ENCODE measurements at places on chromosomes 3 and 15.
A peak's percentile ranks its signal among the peaks of the same experiment; 100 is the strongest.

DNA sequence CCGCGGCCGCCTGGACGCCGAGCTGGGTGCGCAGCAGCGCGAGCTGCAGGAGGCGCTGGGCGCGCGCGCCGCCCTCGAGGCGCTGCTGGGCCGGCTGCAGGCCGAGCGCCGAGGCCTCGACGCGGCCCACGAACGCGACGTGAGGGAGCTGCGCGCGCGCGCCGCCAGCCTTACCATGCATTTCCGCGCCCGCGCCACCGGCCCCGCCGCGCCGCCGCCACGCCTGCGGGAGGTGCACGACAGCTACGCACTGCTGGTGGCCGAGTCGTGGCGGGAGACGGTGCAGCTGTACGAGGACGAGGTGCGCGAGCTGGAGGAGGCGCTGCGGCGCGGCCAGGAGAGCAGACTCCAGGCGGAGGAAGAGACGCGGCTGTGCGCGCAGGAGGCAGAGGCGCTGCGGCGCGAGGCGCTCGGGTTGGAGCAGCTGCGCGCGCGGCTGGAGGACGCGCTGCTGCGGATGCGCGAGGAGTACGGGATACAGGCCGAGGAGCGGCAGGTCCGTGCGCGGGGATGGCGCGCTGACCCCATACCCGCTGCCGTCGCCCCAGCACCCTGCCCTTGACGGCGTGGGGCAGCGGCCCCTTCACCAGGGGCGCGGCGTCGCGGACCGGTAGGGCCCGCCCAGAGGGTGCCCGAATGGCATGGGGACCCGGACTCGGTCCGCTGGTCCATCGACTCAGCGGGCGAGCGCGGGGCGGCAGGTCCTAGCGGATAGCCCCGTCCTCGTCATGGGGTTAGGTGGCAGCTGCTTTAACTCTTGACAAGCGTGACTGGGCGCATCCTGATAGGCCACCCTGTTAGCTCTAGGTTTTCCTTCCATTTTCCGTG is 848 bp downstream of the SYNM start:
- DNase-seq: no peak

GRCh38 chr3:143247073-143247472 is 127.5 kb downstream of the CHST2 start:
- no peak for DNase-seq

GRCh38 chr3:169694117-169694516 is 30.6 kb upstream of the MECOM start:
- DNase-seq: no peak

DNA sequence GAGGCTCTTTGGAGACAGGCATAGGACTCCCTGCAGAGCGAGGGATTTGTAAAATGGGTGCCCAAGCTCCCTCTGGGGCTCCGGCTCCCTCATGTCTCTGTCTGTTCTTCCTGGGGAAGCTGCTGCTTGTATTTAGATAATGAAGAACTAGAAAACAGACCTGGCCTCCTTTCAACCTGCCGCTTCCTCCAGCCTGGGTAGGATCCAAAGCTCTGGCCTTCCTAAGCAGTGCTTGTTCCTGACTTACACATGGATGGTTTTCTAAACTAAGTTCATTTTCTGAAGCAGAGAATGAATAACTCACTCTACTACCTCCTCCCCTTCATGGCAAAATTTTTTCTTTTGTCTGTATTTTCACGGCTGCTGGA is 36.9 kb upstream of the MYZAP start:
- DNase-seq: no peak

DNA sequence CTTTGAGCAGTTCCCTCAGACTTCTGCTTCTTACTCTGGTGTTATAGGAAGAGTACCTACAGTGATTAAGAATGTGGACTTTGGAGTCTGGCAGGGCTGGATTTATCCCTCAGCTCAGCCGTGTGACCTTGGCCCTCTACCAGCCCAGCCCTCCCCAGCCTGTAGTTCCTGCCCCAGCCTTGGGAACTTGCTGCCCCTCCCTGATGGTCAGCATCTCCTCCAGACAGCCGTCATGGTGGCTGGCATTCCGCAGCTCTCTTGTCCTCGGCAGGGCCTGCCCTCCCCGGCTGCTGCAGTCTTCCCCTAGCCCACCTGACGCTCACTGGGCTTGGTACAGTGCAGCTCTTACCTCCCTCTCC is 21.9 kb upstream of the CPNE9 start:
- DNase-seq: no peak

- no peak for DNase-seq
These were observed 181.4 kb upstream of the GRM7 start for GRCh38 chr3:6679510-6679909.

DNA sequence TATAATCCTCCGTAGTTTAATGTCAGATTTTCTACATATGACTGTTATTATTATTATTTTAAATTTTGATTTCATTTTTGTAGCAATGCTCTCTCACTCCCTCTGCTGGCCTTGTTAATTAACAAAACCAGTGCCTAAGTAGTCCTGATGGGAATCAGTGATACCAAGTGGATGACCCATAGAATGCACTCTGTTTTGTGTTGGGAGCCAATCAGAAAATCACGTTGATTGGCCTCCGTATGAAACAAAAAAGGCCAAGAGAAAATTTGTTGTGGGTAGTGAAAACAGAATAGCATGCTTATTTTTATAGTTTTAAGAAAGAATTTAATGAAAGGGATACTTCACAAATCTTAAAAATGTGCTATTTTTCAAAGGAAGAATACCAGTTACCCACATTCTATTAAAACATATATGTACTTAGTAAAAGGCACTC is 34.4 kb upstream of the MEIS2 start:
- DNase-seq: no peak

DNA sequence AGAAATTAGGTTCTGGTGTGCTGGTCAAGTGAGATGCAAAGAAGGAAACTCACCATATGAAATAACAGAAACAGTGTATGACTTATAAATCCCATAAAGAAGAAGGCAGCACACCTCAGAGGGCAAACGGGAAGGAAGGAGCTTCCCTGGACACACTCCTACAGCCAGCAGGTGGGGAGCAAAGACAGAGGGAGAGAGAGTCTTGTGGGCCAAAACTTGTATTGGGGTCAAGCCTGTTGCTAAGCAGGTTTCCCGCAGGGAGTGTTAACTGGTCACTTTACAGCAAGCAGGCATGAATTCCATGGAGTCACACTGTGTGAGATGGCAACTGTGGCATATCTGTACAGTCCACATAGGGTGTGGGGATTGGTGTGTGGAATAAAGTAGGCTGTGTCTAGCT is 222.9 kb upstream of the NDN start:
- DNase-seq: no peak

DNA sequence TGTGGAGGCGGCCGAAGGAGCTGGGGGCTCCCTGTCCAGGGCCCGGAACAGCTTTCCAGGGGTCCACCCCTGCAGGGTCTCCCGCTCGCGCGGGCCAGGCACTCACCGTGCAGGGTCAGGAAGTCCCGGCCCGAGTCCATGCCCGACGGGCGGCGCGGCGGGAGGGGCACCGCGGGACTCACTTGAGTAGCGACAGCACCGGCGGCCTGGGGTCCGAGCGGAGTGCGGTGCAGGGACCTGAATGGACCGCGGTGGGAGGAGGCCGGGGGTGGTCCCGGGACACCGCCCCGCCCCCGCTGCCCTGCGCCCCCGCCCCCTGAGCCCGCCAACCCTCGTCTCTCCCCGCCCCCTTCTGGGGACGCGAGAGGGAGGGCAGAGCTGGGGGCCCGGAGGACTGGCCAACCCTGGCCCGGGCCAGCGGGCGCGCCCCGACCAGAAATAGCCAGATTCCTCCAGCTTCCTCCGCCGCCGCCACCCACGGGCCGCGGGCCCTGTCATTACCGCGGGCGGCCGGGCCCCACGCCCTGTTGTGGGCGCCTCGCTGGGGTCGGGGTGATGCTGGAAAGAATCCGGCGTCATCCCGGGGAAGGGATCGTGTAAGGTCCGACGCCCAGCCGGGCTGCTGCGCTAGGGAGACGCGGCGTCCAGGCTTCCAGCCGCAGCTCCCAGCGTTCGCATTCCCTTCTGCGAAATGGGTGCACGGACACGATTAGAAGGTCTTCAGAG is at the start of gene PLCD1:
TSS of gene PLCD1 (minus strand) at position 243 of the 726 bp plus-strand sequence. CDS start at position 140, 103 bp downstream.
- DNase-seq: peak; percentile 38

- no peak for DNase-seq
These were observed 42.4 kb upstream of the VPS8 start for GRCh38 chr3:184769382-184770170.

GRCh38 chr3:82474711-82475110 is 713.3 kb upstream of the GBE1 start:
- no peak for DNase-seq

- DNase-seq: no peak
These were observed 53.8 kb upstream of the DCP1A start for GRCh38 chr3:53401154-53401553.

DNA sequence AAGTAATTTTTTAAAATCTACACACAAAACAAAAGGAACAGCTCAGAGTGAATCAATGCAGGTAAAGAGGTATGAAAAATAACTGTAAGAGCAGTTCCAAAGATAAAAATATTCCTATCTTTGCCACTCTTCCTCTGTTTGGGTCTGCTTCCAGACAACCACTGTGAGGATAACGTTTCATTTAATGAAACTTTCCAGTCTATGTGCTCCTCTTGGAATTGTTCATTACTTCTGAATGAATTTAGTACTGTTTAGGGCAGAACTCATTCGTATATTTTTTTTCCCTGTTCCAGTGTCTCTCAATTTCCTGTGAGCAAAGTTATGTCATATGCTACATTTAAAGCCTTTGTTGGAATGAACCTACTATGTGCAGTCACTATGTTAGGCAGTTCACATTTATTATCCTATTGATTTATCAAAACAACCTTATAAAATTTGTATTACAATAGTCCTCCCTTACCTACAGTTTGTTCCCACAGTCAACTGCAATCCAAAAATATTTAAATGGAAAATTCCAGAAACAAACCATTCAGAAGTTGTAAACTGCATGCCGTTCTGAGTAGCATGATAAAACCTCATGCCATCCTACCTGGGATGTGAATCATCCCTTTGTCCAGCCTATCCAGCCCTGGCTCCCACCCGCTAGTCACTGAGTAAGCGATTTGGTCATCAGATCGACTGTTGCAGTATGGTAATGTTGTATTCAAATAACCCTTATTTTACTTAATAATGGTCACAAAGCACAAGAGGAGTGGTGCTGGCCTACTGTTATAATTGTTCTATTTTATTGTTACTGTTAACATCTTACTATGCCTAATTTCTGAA is 98.1 kb downstream of the TMCC1 start:
- no peak for DNase-seq

- no peak for DNase-seq
These were observed 212.4 kb upstream of the ADAMTS9 start for GRCh38 chr3:64900156-64900555.

DNA sequence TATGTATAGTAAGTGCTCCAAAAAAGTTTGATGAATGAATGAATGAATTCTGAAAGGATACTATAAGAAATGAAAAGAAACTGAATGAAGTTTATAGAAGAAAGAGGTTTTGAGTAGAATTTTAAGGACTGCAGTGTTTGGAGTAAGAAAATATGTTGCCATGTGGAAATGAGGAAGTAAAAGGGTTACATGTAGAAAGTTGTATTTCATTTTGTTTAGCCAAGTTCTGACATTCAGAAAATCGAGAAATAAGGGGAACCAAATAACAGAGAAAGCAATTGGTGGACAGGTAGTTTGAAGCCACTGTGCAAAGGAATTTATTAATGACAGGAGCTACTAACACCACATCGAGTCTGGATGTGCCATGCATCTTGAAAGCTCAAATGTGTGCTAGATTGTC is 200.7 kb downstream of the SATB1 start:
- no peak for DNase-seq

- DNase-seq: no peak
These were observed 18.9 kb upstream of the TIGIT start for GRCh38 chr3:114274929-114275328.

DNA sequence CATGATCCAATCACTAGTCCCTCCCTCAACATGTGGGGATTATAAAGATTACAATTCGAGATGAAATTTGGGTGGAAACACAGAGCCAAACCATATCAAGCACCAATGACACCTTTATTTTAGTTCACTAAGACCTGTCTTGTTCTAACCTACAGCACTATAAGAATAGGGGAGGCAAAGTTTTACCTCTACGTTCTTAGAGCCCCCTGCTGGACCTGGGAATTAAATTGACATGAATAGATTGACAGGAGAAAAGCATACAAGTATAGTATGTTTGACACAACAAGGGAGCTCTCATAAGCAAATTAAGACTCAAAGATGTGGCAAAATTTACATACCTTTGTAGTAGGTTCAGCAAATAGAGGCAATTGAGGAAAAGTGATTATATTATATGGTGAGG is 974.4 kb upstream of the ALCAM start:
- no peak for DNase-seq

DNA sequence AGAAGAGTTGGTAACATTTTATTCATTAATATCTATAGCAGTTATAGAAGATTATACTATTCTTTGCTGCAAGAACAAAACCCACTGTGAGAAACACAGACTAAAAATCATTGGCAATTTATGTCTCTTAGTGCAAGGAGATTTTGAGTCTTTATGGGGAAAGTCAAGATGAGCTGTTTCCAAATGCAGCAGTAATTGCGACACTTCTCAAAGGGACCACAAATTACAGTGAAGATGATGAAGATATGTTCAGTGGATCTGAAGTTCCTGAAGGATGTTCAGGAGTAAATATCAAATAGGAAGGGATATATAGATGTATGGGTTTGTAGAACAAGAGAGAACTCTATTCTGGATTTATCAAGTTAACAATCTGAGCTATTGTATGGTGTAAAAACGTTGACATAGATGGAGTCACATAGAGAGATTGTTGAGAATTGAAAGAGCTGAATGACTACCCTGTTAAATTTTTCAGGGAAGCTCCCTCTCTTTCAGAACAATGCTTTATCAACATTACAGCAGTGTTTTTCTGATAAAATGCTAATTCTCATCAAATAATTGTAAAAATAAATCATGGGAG is 71.8 kb downstream of the DTWD1 start:
- DNase-seq: no peak

DNA sequence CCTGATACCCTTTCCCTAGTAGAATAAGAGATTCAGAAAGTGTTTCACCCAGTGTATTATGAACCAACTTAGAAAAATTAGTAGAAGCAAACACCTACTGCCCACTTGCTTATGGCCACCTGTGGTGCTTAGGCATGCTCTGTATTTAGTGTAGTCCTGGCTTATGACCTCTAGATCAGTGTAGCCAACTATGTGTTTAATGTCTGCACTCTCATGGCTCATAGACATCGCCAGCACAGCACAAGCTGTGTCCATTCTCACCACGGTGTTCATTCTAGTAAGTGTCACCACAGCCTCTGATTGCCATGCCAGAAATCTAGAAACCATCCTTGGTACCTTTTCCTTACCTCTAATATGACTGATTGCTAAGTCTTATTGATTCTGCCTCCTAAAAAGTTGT is 14.3 kb downstream of the ASB7 start:
- no peak for DNase-seq

GRCh38 chr15:31272558-31273257 is 53.9 kb upstream of the KLF13 start:
- no peak for DNase-seq

GRCh38 chr3:45684327-45684892 is 4.8 kb upstream of the SACM1L start:
- DNase-seq: no peak

DNA sequence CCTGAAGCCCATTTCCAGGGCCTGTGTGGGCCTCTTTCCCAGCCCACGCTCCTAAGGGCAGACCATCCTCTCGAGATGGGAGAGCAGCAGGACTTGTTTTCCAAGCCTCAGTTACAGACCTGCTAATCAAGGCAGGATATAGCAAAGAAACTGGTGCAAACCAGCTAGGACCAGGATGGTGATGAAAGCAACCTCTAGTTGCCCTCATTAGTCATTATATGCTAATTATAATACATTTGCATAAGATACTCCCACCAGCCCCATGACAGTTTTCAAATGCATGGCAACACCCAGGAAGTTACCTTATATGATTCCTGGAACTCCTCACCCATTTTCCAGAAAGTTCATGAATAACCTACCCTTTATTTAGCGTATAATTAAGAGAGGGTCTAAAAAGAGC is 34.4 kb upstream of the TRH start:
- no peak for DNase-seq
